ENCODE measurements at places on chromosomes 4 and X.

DNA sequence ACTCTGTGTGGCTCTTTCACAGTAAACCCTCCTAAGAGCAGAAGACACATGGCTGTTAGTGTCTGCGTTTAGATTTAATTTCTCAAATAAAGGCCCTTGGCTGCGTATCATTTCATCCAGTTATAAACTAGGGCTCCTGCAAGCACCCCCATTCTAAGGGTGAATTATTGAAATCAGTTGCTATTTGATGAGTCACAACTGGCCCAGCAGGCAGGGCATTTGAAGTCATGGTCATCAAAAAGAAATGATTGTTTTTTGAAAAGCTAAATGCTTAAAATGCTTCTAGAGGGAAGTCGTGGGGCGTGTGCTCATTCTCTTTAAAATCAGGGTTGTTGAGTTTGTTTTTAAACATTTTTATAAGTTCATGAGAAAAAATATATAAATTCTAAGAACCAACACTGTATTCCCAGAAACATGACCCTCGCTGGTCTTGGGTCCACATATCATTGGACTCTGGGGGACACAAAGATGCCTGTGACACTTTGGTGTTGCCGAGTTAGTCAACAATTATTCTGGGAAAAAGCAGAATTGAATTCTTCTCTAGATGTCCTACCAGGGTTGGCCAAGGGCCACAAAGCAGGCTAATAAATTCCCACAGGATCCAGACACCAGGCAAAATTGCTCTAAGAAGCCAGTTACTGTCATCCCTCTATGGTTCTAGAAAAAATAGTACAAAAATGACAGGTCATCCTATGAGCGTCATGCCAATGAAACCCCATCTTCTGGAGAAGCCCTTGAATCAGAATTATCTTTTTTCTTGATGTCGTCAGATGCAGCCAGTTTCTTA is 99.5 kb upstream of the MYOZ2 start:
- no peak for DNase-seq

DNA sequence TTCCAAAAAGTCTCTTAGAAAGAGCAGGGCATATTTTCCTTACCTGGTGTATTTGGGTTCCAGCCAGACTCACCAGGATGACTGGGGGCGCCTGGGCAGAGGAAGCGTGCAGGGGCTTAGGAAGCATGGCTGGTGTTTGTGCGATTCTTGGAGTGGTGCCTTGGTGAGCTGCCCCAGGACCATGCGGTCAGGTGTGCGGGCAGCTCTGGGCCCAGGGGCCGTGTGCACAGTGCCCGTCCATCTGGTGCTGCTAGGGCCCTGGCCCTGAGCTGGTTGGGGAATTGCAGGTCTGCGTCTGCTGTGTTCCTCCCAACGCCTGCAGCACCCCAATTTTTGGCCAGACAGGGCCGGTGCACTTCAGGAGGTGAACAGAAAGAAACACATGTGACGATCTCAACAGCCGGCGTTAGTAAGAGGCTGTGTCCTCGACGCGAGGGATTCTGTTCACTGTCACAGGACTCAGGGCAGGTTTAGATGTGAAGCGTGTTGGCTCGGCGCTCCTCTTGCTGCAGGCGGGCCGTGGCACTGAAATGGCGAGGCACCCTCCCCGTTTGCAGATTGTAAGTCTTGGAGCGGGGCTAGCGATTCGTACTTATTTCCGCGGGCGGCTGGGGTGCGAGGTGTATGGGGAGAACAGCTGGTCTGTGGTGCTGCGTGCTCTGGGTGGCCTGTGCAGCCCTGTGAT is 15.2 kb downstream of the RGS12 start:
- DNase-seq = no peak

- DNase-seq = no peak
These were observed 10.9 kb downstream of the NFKB1 start for GRCh38 chr4:102511830-102512605.

- no peak for DNase-seq
These were observed 1215.8 kb downstream of the RAPGEF2 start for GRCh38 chr4:160318567-160319220.

DNA sequence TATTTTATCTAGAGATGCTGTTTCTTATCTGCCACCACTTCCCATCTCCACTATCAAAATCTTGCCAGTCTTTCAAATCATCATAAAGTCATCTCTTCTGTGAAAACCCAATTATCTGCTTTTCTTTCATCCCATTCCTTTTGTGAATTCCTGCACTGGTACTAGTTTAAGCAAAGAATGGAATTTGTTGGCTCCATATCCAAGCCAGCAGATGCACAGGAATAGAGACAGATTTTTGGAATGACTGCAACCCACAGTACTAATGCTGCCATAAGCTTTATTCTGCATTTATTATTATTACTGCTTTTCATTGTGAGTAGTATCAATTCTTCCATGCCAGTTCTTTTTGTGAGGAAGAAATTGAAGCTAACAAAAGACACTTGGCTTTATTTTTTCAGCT is 616.7 kb downstream of the RAPGEF2 start:
- DNase-seq = no peak

GRCh38 chrX:129792586-129793291 is 13.0 kb downstream of the SASH3 start:
- no peak for DNase-seq

DNA sequence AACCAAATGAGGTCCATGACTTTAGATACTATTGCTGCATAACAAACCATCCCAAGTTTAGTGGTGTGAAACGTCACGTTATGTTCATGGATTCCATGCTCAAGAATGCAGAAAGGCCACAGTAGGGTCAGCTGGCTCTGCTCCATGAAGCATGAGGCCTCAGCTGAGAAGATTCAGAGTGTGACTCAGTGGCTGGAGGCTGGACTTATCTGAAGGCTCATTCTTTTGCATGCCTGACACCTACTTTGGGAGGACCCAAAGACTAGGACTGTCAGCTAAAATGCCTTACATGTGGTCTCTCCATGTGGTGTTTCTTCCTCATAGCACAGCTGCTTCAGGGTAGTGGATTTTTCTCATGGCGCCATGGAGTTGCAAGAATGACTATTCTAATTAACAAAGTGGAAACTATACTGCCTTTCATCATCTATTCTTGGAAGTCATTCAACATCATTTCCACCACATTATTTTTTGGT is 11.5 kb upstream of the CCDC149 start:
- no peak for DNase-seq

- DNase-seq = no peak
These were observed 47.2 kb downstream of the AFAP1 start for GRCh38 chr4:7892212-7893019.

DNA sequence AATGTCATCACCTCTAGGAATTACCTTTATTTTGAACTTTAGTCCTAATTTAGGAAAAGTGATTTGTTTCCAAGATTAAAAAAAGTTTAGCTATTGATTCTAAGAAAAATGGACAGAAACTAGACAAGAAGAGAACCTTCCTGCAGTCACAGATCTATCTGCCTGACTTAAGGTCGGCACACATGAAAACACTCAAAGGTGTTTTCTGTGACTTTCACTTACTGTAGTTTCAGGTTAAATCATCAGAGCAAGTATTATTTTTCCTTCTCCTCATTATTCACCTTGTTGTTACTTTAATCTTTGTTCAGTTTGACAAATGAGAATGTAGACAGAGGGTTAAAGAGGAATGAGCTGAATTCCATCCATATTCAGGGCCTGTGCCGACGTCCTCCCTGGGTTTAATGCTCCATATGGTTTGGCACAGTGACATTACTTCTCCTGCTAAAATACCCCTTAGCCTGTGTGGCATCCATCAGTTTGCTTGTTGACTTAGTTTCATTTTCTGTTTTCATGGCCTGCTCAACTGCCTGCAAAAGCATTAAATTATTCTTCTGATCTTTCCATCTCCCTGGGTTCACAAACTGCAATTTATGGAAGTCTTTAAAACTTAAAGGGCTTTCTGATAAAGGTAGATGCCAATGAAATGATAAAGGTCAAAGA is 352.7 kb downstream of the NKX6-1 start:
- no peak for DNase-seq

GRCh38 chr4:61201961-61202637 is 2.0 kb downstream of the ADGRL3 start:
- DNase-seq = peak; percentile 9

- DNase-seq = no peak
These were observed 600 bp upstream of the HEPH start for GRCh38 chrX:66163447-66163846.

DNA sequence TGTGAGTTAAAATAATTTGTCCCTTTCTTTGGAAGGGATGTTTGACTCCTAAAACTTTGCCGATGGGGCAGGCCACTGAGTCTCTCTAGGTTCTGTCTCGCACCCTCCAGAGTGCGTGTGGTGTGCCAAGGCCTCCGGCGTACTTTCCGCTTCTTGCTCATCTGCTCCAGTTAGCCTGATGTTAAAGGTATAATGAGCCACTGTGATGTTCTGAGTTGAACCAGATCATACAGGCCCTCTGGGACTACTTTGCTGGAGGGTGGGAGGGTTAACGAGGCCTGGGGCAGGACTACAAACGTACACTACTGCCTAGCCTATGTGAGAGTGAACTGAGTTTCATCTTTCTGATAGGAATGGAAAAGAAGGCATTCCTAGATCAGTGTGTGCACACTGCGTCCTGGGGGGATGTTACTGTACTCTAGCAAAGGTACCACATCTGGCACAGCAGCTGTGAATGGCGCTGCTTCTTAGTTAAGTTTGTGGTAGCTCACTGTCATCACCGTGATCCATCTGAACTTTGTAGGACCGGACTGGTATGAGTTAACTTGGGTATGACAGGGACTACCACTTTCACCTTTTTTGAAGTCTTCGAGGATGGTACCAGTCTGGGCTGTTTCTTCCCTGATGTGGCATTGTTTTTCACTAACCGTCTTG is 60.2 kb downstream of the RGS12 start:
- no peak for DNase-seq

DNA sequence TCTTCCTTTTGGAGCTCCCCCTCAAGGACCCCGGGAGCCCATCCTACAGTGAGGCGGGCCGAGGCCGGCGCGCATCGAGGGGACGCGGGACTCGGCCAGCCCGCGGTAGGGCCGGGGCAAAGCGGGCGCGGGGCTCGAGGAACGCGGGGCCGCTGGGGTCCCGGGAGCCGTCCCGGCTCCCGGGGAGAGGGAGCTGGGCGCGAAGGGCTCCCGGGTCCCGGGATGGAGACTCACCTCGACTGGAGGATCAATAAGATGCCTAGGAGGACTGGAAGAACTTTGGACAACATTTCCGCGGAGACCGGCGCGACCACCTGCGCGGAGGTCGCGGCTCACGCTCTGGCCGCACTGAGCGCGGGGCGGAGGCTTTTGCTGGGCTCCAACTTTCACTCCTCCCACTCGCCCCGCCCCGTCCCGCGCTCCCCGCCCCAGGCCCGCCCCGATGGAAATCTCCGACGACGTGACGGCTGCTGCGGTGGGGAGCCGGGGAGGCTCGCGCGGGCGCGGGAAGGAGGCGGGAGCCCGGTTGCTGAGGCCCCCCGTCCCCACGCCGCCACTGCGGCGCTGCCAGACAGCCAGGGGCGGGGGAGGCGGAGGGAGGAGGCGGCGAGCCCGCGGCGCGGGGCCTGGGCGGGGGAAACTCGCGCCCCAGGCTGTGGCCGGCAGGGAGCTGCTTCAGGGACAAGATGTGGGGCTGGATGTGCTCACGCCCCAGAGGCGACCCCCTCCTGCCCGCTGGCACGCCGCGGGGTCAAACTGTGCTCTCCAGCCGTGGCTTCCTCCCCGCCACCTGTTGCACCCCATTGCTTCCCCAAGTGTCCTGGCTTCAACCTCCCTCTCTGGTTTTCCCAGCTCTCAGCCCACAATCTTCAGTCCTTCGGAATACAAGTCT is at the start of gene GABRE:
Gene GABRE (minus strand): TSS at position 341 of the 892 bp plus-strand sequence. CDS start 51 bp downstream, at position 290.
- no peak for DNase-seq

GRCh38 chr4:124173912-124174311 is 538.6 kb downstream of the ANKRD50 start:
- DNase-seq = no peak

DNA sequence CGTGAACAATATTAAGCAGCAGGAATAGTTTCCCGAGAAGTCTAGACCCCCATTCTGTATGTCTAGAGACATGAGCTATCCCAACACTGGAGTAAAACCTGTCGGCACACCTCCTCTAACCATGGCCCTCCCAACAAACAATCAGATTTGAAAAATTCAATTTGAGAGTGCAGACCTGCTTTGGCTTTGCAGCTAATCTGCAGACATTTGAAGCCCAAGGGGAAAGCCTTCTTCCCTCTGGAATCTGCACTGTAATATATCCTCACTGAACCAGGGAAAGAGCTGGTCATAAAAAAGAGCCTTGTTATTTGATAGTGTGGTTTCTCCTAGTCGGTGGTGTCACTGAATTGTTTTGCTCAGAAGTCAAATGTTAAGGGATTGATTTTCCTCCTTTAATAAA is 44.6 kb upstream of the KLHL34 start:
- no peak for DNase-seq

GRCh38 chr4:186137196-186137794 is 32.8 kb downstream of the FAM149A start:
- no peak for DNase-seq

GRCh38 chrX:120306630-120307029 is 4.6 kb downstream of the TMEM255A start:
- DNase-seq = no peak

GRCh38 chr4:1573830-1574459 is 110.2 kb downstream of the FAM53A start:
- no peak for DNase-seq

- DNase-seq = no peak
These were observed 31.8 kb downstream of the WDR1 start for GRCh38 chr4:10084651-10085358.

DNA sequence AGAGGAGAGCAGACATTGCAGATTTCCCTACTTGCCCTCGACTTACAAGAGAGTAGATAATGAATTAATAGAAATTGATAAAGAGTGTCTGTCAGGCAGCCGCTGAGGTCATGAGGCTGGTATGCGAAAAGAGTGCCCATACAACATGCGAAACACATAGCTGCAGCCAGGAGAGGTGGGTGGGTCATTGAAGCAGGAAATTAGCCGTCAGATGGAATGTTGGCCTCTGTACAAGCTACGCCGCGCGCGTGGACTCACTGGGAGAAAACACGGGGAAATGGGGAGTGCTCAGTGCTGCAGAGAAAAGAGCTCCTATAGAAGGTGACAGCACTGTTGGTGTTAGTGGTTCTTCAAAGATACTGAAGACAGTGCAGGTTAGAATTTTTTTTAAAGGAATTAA is 125.1 kb downstream of the RAPGEF2 start:
- no peak for DNase-seq

DNA sequence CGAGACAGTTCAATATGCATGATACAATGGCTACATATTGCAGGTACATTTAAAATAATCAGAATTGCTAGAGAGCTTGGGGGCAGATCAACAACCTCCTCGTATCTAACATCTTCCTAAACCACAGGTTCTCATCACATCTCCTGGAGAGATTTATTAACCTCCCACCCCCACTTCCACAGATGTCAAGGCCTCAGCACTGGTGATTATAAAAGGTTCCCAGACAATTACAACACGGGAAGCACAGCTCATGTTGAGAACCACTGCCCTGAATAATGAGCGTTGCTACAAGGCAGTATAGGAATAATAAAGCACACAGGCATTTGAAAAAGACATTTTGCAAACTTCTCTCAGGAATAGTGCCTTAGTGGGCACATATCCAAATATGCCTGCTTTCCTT is 42.8 kb downstream of the ELOVL6 start:
- no peak for DNase-seq

GRCh38 chrX:150625875-150626274 is 57.5 kb downstream of the MTM1 start:
- no peak for DNase-seq

- no peak for DNase-seq
These were observed 1068.2 kb downstream of the GLUD2 start for GRCh38 chrX:122115604-122116003.

All from GM10248 (cell line).